ENCODE measurements at places on chromosomes 1 and 21.

- no peak for DNase-seq
Measured at GRCh38 chr1:63274979-63275378, 47.4 kb upstream of the FOXD3 start.

GRCh38 chr1:230453377-230453776 lies 27.2 kb upstream of the PGBD5 start:
- DNase-seq: no peak

DNA sequence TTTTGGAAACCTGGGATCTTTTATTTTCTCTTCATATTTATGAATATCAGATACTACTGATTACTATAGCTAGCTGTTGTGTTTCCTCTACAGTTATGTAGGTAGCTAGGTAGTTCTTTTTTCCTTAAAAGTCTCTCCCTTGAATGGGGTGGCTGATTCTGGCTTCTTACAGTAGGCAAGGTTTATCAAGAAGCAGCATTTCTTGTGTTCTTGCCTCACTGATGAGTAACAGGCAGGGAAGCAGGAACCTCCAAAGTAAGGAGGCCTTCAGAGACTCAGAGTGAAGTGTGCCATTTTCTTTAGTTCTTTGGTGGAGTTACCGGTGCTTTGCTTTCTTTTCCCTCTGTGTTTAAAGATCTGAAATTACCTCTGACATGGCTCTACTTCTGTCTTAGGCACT lies 56.0 kb downstream of the ZMYM4 start:
- no peak for DNase-seq

GRCh38 chr1:9990944-9991343 lies 6.1 kb upstream of the RBP7 start:
- DNase-seq: peak; percentile 9

GRCh38 chr1:78075621-78076020 lies 29.9 kb downstream of the GIPC2 start:
- no peak for DNase-seq

DNA sequence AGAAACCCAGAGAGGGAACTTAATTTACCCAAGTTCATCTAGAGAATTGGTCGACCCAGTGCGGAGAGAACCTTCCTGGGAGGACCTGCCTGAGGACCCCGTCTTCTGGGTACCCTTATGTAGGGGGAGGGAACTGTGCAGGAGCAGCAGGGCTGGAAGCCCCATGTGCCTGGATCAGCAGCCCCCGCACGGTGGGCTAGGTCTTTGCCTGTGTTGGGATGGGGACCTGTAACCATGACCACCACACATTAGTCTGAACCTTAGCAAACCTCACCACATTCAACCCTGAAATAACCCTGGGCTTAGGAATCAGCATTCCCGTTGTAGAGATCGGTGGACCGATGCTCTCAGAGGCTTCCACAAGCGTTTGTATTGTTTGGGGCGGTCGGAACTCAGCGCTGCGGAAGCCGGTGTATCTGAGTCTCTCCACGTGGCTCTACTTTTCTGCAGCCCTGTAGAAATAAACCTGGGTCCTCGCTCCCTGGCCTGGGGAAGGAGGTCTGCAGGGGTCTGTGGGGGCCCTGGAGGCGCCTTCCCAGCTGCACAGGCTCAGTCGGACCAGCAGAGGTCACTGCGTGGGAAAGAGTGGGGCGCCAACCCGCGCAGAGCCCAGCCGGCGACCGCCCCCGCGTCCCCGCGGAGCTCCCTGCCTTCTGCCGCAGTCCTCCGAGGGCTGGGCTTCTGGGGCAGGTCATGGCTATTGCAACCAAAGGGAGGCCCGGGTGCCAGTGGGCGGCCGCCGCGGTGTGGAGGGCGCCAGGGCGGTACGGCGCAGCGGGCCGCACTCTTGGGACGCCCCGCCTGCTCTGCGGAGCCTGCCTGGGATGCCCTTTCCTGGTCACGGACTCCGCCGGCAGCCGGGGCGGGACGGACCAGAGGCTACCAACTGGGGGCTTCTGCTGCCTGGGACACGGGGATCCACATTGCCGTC lies 36.2 kb upstream of the KCNA10 start:
- DNase-seq: no peak

- DNase-seq: no peak
Measured at GRCh38 chr21:32043458-32043857, 170.6 kb downstream of the HUNK start.

DNA sequence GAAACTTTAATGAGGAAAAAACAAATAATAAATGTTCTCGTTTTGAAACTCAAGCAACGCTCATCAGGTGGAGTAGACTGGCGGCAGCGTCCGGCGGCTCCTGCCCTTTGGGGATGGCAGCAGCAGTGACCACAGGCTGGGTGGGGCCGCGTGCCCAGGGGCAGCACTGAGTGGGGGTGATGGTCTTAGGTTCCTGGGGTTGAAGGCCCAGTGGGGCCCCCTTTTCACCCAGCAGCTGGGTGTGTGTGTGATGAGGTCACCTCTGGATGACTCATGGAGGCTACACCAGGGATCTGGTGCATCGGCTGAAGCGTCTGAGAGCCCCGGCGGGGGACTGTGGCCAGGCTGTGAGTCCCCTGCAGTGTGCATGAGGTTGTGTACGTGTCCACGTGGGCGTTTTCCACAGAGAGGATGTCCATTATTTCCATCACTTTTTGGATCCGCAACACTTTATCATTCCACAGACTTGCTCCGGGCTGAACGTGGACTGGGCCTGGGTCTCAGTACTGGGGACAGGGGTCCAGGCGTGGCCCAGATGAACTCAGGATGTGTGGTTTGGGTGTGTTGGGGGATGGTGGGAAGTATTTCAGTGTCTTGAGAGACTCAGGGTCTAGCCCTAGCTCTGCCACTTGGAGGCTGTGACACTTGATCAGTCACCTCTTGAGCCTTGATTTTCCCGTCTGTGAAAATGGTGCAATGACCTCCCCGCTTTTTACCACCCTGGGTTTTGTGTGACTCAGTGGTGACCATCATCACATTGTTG lies 25.6 kb downstream of the LDLRAP1 start:
- DNase-seq: peak; percentile 77

- no peak for DNase-seq
Measured at GRCh38 chr1:31830511-31830910, 14.7 kb upstream of the SPOCD1 start.

DNA sequence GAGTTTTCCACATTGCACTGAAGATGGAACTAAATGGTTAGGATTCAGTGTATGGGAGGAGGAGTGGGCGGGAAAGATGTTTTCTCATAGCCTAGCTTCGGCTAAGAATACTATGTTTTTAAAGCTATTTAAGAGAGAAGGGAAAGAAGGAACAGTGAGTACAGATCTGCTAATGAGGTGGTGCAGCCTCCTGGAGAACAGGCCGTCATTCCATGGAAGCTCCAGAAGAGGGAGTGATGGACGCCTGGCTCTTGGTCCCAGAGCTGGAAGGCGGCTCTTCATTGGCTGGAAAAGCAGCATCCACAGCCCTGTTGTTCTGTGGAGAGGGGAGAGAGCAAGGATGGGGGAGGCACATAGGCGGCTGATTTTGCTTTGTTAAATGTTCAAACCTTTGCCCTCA lies 6.9 kb downstream of the CAMK1G start:
- DNase-seq: no peak

DNA sequence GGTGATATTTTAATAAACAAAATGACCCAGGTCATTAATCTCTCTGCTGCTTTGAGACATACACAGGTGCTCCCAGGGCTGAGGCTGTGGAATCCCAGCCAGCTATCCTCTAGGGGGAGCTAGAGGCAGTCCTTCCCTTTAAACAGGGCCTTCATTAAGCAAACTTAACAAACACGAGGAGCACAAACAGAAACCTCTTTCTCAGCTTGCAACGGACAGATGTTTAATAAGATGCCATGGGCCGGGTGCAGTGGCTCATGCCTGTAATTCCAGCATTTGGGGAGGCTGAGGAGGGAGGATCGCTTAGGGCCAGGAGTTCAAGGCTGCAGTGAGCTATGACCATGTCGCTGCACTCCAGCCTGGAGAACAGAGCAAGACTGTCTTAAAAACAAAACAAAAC lies 106.7 kb downstream of the HIVEP3 start:
- peak; percentile 71 for DNase-seq

GRCh38 chr1:55311057-55311641 lies 96.0 kb upstream of the USP24 start:
- no peak for DNase-seq

DNA sequence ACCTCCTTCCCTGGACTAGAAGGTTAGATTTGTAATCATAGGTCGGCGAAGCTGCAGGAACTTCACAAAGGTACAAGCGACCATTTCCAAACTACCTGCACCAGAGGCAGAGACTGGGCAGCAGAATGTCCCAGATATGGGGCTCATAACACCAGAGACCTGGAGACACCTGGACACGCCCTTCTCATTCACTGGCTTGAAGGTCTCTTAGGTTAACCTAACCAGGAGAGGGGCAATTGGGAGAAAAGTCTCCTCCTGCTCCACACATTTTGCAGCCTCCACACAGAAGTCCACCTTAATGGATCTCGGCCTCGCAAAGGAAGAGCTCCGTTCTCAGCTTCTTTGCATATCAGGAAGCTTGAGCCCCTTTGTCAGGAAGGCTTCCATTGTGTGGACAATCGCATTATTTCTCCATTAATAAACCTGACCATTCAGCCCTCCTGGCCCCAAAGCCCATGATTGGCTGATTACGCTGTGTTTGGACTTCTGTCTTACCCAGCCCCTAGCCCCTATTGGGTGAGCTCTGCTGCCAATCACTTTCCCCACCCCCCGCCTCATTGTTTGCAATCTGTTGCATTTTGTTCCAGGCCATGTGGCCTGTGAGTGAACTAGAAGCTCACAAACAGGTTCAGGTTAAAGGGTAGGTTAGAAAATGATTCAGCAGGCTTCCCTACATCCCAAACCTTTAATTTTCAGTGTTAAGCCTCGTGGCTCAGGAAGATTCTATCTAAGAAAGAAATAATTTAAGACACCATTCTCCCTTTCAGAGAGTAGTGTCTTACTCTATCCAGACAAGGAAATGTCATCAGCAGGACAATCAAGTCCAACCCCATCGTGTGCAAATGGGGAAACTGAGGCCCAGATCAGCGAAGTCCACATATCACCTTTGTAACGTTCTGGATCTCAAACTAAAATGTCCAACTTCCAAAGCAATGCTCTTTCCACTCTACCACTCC lies 2.8 kb downstream of the MYCL start:
- no peak for DNase-seq

GRCh38 chr1:181135815-181136737 lies 47.6 kb downstream of the IER5 start:
- DNase-seq: peak; percentile 87

GRCh38 chr1:235246022-235246948 lies 81.7 kb downstream of the ARID4B start:
- peak; percentile 17 for DNase-seq

GRCh38 chr1:53463961-53464899 lies 5.0 kb downstream of the DMRTB1 start:
- DNase-seq: no peak

DNA sequence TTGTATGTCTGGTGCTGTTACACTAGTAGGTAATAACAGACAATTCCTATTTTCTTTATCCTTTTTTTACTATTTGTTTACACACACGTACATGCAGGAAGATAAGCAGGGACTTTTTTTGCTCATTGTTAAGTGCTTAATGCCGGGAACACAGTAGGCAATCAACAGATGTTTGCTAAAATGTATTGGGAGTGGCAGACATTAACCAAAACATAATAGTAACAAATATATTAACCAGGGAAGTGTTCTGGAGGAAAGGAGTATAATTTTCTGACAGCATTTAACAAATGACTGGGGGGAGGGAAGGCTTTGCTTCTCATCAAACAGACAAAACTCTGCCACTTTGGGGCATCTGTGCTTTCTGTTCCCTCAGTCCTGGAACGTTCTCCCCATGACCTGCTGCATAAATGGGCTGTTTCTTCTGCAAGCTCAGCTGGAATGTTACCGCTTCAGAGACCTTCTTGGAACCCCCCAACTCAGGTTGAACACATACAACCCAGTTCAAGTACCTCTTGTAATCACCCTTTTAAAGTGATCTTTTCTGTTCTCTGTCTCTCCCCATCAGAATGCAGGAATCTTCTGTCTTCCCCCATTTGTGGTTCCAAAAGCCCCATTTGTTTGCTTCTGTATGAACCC lies 2.1 kb downstream of the CR1L start:
- no peak for DNase-seq

- no peak for DNase-seq
Measured at GRCh38 chr1:3717715-3718601, 34.3 kb upstream of the CCDC27 start.

DNA sequence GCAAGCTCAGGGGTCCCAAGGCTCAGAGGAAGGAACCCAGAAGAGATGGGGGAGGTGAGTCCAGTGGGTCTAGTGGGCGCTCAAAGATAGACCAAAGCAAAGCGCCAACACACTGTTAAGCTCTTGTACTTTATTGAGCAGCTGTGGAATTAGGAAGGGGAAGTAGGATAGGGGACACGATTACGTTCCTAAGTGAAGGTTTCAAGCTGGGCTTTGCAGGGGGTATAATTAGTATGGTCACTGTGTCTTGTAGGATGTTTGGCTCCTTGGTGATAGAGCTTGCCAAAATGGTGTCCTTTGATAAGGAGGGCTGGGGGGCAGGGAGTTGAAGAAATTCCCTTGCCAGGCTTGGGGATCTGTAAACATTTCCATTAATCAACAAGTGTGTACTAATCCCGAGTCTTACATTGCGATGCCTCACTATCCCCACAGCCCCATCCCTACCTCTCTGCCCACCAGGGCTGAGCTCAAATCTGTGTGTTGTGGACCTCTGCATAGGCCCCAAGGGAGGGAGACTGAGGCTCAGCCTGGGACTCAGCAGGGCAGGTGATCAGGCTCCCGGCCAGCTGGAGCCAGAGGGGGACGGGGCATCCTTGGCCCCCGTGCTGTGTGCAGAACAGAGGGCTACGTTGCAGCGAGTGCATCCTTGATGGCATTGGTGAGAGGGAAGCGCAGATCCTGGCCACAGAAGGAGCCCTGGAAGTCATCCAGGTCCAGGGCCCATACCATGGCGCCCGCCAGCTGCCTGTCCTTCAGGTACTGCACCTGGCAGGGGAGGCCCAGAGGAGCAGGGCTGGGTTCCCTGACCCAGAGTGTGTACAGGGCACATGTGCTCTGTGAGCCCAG lies 3.4 kb upstream of the MYBPH start:
- peak; percentile 80 for DNase-seq

DNA sequence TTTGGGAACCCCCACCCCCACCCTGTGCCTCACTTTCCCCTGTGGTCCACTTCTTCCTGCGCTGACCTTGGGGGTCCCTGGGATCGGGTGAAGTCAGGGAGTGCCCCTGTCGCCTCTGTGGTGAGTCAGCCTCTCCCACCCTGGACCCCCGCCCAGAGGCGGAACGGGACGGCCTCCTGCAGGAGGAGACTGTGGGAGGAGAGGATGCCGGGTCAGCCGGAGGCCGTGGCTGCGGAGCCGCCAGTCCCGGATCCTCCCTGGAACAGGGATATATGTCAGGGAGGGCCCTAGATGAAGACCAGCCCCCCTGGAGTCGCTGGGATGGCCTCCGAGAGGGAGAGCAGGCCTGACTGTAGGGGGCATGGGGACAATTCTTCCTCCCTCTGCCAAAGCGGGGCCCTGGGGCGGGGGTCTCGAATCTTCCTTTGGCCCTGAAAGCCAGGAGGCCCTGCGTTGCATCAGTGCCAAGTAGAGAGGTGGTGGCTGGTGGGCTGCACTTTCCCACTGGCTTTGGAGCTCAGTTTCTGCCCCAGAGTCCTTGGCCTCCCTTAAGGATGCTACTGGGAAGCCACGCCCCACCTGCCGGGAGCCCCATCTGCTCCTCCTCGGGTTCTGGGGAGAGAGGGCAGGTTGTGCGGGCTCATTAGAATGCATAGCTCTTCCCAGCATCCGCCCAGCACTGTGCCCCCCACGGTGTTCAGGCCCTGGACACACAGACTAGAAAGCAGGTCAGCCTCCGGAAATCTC lies 930 bp downstream of the ARHGEF10L start:
- DNase-seq: no peak
